ENCODE measurements at places on chromosomes 16 and 17.

DNA sequence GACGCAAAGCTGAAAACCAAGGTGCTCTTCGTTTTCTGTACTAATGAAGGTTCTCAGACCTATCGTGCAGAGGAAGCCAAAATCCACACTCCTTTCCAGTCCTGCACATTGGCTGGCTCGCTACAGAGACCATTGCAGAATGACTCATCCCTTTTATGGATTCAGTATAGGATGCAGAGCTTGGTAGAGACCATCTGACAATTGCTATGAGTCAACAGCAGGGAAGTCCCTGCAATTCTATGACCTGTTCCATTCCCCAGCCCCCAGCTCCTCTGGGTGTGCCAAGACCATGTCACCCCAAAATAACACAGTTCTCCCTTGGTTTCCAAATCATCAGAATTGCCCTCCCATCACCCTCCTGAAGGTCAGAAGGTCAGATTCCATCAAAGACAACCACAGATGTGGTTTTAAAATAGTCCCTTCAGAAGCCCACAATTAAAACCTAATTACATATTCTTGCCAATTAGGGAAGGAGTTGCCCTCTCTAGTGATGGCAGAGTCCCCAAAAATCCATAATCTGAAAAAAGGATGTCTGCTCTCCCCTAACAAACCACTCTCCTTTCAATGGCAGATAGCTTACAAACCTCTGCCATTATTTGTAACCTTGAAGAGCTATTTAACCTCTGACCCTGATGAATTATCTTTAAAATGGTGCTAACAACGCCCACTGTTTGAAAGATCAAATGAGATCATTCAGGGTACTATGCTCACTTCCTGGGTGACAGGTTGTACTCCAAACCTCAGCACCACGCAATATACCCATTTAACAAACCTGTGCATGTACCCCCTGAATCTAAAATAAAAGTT lies 108.2 kb upstream of the RBBP6 start:
- no peak for DNase-seq

DNA sequence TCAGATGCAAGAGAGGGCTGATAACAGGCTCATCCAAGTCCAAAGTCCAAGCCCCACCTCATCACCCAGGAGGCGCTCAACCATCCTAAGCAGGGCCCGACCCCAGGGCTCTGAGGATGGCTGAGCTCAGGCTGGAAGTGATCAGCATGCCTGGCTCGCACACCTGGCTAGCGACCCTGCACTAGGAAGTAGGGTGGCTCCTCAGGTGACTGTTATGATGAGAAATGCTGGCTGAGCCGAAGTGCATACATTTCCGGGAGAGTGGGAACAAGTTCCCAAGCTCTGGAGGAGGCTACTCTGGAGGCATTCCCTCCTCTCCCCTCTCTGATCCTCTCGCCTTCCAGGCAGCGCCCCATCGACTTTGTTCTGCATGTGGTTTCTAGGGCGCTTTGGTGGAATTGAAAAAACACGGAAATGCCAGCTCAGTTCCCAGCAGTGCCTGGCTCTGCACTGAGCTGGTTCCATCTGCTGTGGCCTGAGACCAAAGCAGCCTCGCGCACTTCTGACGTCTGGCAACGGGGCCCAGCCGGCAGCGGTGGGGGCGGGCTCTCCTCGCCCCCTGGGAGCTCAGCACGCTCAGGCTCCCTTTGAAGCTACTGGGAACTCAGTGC lies 130.3 kb downstream of the IRF8 start:
- DNase-seq: no peak

DNA sequence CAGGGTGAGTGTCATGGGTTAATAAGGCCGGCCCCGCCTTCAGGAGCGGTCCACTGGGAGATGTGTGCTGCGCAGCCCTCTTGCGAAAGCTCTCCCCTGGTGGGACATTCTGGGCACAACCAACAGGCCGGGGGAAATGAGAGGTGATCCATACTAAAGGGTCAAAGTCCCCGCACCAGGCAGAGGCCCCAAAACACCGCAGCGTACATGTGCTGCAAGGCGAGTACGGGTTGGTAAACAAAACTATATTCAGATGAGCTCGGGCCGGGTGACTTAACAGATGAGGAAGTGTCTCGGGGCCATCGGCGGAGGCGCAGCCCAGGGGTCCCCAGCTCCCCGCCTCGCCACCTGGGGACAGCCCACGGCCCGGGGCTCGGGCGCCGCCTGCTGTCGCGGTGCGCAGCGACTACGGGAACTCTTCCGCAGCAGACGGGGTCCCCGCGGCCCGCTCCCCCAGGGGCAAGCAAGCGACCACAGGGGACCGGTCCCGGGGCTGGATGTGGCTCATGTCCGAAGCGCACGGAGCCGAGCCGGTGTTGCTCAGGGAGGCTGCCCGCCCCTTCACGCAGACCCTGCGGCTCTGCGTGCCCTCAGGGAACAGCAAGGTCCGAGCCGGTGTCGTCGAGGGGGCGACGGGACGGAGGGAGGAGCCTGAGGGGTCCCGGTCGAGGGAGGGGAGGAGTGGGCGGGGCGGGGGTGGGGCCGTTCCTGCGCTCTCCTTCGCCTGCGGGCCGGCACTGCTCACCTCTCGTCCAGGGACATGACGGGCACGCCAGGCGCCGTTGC lies at the start of gene RAB37:
Gene RAB37 (plus strand): TSS at position 744 of the 786 bp plus-strand sequence. CDS start 17 bp downstream, at position 761.
- DNase-seq: peak; percentile 66

GRCh38 chr17:64630309-64631223 lies 31.5 kb downstream of the SMURF2 start:
- DNase-seq: no peak

- no peak for DNase-seq
Measured at GRCh38 chr16:85573696-85574641, 39.2 kb upstream of the GSE1 start.

- no peak for DNase-seq
Measured at GRCh38 chr17:48663134-48663924, 37.2 kb upstream of the HOXB9 start.

DNA sequence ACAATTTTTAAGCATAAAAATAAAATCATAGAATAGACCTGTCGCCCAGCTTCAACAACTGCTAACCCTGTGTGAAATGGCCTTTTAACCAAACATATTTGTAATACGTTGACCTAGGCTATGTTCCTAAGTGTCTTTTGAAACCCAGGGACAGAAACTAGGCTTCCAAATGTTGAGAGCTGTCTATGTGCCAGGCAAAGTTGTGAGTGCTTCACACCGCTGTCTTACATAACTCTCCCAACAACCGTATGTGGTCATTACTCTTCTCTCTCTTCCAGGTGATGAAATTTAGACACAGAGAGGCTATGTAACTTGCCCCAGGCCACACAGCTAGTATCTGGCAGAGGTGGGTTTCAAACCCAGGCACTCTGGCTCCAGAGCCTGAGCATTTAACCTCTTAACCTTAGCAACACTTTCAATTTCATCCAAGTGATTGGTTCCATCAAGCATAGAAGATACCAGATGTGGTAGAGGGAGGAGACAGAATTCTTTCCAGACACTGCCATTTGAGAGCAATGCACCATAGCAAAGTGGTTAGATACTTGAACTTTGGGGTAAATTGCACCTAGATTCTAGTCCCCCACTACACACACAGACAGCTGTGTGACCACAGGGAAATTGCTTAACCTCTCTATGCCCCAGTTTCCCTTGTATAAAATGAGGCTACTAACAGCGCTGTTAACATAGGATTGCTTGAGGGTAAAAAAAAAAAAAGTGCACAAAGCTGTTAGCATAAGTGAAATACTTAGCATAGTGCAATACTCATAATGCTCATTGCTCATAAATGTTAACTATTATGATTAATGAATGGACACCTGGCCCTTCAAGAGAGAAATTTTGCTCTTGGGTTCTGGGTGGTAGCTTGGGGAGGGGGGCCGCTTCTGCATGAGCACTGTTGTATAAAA lies 160.6 kb downstream of the IRX3 start:
- DNase-seq: no peak

- peak; percentile 32 for DNase-seq
Measured at GRCh38 chr17:1362964-1363363, 37.1 kb downstream of the YWHAE start.

- no peak for DNase-seq
Measured at GRCh38 chr16:15539197-15539596, 103.8 kb downstream of the MARF1 start.

- DNase-seq: no peak
Measured at GRCh38 chr17:34319039-34319483, at the start of gene CCL8. CCL8 (plus strand) TSS chr17:34319435; CDS start chr17:34319502, 67 bp downstream.

- DNase-seq: no peak
Measured at GRCh38 chr16:86740906-86741799, 162.8 kb downstream of the FOXL1 start.

- no peak for DNase-seq
Measured at GRCh38 chr16:49078104-49078503, 203.5 kb downstream of the CBLN1 start.

- DNase-seq: no peak
Measured at GRCh38 chr17:56665864-56666263, 72.4 kb downstream of the NOG start.

DNA sequence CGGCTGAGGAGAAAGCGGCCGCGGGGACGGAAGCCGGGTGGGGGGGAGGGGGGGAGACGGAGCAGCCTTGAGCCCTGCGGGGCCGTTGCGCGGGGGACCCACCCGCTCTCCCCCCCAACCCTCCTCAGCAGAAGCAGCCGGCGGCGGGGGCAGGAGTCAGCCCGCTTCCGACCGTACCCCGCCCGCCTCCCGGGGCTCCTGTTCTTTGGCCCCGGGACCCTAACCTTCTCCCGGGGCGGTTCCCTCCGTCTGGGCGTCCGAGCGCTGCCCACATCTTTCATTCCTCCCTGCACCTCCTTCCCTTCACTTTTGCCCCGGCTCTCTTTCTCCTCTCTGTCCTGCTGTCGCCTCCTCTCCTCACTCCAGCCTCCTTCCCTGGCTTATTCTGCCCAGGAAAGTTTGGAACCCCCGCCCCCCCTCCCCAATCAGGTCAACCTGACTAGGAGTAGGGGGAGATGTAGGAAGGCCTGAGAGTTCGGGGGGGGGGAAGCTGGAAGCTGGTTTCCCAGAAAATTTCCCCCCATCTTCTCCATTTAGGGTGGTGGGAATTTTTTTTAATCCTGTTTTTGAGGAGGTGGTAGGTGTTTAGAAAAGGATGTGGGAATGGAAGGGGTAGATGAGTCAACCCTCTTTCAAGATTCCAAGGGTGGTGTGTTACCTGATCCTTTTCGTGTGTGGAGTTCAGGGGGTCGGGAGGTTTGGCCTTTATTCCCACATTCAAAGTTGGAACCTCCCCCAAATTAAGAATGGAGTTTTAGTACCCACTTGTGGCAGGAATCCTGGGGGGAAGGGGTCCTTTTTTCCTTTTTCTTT lies 427 bp upstream of the NLK start:
- no peak for DNase-seq

- no peak for DNase-seq
Measured at GRCh38 chr17:66755101-66755943, 79.6 kb upstream of the CACNG5 start.

DNA sequence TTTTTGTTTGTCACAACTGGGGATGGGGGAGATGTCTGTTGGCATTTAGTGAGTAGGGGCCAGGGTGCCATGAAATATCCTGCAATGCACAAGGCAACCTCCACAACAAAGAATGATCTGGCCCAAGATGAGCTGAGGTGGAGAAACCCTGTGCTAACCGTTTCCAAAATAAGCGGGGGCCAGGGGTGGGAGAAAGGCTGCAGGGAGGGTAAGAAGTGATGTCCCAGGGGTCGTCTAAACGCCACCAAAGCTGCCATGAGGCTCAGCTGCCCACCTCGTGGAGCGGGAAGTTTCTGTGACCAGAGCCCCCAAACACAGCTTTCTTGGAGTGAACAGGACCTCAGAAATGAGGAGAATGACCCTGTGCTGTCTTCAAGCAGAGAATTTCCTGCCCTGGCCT lies 76.5 kb upstream of the CDH5 start:
- DNase-seq: no peak

DNA sequence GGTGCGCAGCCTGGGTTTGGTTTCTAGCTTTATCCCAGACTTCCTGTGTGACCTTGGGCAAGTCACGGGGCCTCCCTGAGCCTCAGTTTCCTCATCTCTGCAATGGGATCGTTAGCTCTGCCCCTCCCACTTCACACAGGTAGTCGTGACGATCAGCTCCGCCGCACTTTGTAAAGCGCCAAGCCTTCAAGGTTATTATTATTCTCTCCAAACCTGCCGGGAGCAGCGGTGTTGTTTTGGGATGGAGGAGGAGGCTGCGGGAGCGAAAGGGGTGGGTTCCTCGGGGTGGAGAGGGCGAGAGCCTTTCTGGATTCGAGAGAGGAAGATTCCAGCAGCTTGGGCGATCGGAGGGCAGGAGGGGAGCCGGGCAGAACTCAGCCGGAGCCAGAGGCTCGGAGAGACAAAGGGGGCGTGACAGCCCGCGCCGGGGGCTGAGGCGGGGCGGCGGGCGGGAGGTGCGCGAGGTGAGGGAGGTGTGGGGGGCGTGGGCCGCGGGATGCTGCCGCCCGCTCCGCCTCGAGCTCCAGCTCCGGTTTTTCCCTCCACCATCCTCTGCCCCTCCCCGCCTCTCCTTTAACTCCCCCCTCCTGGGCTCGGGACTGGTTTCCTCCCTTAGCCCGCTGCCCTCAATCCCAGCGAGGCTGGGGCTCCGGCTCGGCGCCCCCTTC lies at the start of gene EFNB3:
Gene EFNB3 (plus strand): TSS at position 602 of the 668 bp plus-strand sequence. CDS start 397 bp downstream, outside the sequence.
- no peak for DNase-seq

GRCh38 chr17:63476854-63477479 lies at the start of gene ACE:
ACE (plus strand) TSS chr17:63477061; CDS start chr17:63477095, 34 bp downstream.
- DNase-seq: peak; percentile 27

DNA sequence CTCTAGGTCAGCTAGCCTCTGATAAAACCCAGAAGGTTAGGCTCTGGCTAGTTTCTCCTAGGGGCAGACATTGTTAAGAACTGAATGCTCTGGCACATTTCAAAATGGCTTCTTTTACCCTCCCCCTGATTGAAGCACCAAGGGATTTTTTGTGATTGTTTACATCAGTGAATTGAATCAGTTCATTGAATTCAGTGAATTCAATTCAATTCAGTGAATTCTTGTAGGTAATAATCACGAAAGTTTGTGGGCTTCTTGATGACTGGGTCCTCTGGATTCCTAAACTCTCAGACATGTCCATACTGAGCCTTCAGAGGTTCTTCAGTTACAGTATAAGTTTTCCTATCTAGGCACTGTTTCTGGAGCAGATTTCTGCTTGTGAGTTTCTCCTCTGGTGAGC lies 135.2 kb upstream of the ELAC2 start:
- no peak for DNase-seq

GRCh38 chr16:12458591-12459358 lies 344.9 kb downstream of the CPPED1 start:
- DNase-seq: peak; percentile 73

GRCh38 chr17:9414471-9414870 lies 161.1 kb downstream of the STX8 start:
- DNase-seq: no peak

GRCh38 chr17:50424996-50425681 lies 879 bp upstream of the ACSF2 start:
- DNase-seq: no peak

DNA sequence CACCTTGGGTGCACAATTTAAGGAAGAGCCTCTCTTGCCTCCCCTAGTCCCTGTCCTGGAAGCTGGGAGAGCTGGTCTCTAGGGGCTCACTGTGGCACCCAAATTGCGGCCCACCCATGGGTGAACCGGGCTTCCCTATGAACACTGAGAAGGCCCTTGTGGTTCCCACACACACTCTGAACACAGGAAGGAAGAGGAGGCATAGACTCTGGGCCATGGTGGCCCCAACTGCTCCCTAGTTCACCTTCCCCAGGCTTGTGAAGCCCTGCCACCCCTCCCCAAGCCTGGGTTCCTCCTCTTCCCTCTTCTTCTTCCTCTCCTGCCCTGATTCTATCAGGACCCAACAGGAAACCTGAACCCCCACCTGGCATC lies 10.5 kb downstream of the SREBF1 start:
- no peak for DNase-seq

GRCh38 chr16:51419768-51420167 lies 268.7 kb upstream of the SALL1 start:
- DNase-seq: no peak

GRCh38 chr17:80692931-80693467 lies 148.4 kb downstream of the RPTOR start:
- no peak for DNase-seq
